ENCODE measurements at places on chromosomes 2 and 18.

GRCh38 chr2:7237466-7237865, 320.3 kb downstream of the RNF144A start:
- DNase-seq, result no peak

GRCh38 chr2:144364944-144365738, 154.8 kb downstream of the ZEB2 start:
- no peak for DNase-seq

DNA sequence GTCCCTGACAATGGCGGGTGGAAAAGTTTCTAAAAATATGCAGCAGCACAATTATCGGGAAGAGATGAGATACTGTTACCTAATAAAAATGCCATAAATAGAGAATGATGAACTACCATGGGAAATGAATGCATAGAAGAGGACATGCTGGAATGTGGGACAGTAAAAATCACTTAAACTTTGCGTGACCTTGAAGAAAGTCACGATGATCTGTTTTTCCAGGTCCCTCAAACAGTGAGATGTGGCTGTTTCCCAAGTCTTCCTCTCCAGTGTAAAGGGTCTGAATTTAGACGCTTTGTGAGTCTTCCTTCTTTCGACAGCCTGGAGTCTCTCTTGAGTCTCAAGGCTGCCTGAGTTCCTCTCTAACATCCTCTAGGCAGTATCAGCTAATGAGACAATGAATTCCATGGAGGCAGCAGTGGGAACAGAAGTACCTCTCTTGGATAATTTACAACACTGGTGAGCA, 1.4 kb downstream of the CLUL1 start:
- DNase-seq, result no peak

DNA sequence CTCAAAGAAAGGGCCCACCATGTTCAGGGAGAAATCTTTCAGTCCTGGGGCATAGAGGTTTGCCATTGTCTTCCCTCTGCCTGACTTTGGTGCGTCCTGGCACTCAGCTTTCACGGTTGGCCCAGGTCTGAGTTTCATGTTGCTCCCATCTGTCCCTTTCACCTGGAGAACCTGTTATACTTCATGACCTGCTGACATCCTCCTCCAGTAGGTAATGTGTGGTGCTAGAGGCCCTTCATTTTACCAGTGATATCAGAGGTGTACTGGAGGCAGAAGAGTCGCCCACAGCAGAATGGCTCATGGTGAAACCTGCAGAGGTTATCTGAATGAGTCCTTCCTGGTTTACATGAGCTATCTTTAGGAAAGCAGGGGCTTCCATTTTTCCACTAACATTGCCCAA, 128.8 kb upstream of the DLX2 start:
- DNase-seq, result no peak

- DNase-seq, result no peak
Measured at GRCh38 chr2:295090-295489, 7.2 kb upstream of the ALKAL2 start.

DNA sequence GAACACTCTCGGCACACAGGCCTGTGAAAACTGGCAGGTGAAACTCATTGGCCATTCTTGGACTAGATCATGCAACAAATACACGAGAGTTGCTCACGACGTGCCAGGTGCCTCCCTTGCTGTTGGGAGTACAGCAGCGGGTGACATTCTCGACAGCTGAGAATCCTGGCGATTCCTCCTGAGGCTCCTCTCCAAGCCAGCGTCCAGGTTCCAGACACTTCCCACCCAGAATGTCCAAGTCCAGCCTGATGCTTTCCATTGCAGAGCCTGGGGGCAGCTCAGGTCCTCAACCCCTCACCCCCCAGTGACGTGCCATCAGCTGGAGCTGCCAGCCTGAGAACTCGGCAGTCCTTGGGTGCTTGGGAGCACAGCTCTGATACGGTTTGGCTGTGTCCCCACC, 124.2 kb downstream of the PXDN start:
- no peak for DNase-seq
